ENCODE measurements at places on chromosomes 1 and 21.

- no peak for DNase-seq
Observed at GRCh38 chr1:28062806-28063205, 25.6 kb downstream of the EYA3 start.

GRCh38 chr1:44275991-44276405 is 62.7 kb downstream of the DMAP1 start:
- peak; percentile 62 for DNase-seq

DNA sequence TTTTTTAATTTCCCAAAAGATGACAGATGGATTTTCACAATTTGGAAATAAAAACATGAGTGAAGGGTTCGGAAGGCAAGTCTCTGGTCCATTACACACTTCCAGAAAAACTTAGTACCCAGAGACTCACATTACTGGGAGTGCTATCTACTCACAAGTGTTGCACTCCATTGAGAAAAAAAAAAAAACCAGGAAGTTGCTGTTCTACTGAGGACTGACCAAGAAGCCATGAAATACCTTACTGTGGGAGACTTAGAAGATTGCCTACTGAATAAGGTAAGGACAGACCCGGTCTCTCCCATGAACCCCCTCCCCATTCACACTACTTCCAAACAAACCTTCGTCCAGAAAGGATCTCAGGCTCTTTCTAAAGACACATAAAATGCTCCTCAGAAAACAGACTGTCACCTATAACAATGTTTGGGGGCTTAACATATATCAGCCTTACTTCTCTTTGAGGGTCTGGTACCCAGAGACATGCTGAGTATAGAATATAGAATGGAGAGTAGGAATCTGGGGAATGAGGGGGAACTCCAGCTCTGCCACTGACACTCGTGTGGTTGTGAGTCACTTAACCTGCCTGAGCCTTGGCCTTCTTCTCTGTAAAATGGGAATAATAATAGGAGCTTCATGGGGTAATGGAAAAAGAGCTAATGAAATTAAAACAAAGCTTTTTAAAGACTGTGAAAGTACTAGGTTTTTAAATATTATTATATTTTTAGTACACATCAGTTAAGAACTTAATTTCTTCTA is 1.4 kb downstream of the MAB21L3 start:
- no peak for DNase-seq

DNA sequence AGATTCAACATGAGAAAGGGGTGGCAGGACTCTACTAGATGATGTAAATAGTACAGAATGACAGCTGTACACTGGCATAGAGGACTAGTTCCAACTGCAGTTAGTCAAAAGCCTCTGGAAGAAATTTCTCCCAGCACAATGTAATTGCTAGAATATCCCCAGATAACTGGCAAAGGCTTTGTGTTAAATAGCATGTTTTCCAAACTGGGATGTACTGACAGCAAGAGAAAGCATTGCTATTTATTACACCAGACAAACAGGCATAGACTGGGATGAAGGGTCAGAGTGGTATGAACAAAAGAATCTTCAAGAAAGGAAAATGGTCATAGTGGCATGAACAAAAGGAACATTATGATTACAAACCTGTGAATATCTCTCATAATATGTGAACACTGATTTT is 115.9 kb upstream of the CXADR start:
- DNase-seq, result no peak

DNA sequence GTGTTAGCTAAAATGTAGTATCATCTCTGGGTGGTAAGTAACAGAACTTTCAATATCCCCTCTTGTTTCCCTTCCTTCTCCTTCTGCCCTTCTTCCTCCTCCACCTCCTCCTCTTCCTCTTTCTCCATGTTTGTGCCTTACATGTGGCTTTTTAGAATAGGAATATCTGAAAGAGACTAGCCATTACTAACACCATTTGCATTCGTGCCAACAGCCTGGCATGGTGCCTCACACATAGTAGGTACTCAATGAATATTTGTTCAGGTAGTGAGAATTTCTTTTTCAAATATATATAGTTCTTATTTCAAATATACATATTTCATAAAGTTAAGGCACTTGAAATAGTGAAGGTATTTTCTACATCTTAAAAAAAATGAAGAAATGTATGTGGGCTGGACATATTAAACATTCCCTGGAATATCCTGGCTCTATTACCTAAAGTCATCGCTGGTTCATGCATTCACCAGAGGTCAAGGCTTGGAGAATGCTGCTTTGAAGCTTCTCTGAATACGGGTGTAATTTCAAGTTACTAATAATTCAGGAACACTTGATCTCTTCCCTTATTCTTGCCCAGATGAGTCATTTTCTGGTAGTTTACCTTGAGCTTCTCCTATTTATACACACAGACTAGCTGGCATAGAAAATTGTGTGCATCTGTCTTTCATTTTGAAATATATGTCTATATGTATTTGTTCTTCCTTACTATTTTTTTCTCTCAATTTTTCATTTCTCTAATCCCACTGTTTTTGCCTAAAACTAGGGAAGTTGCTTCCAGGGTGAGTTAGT is 319.4 kb downstream of the TGFB2 start:
- DNase-seq, result no peak

- no peak for DNase-seq
Observed at GRCh38 chr1:217311766-217312165, 319.1 kb downstream of the GPATCH2 start.

DNA sequence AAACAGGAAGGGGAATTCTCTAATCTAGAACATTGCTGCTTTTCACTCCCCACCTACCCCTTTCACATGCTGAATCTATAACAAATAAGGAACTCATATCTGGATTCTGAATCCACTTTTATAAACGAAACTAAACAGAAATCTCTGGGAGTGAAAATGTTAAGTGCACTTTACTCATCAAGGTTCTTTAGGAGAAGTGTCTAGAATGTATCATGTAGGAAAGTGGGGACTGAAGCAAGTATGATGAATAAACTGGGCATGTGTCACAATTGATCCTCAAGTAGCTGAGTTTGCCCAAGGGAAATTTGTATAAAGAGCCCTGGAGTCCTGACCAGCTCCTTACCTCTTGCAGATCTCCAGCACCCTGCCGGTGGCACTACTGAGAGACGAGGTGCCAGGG is 19.8 kb downstream of the AVPR1B start:
- no peak for DNase-seq

DNA sequence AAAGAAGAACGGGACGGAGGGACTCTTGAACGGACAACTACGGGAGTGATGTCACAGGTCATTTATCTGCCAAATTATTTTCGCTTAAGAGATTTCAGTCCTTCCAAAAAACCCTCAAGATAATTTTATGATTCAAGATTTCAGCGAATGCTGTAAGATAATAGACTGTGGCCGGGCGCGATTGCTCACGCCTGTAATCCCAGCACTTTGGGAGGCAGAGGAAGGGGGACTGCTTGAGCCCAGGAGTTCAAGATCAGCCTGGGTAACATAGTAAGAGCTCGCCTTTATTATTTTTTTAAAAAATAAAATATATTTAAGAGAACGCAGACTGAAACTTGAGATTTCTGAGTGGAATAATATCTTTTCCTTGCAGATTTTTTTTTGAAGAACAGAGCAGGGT is 609 bp downstream of the RWDD2B start:
- no peak for DNase-seq

DNA sequence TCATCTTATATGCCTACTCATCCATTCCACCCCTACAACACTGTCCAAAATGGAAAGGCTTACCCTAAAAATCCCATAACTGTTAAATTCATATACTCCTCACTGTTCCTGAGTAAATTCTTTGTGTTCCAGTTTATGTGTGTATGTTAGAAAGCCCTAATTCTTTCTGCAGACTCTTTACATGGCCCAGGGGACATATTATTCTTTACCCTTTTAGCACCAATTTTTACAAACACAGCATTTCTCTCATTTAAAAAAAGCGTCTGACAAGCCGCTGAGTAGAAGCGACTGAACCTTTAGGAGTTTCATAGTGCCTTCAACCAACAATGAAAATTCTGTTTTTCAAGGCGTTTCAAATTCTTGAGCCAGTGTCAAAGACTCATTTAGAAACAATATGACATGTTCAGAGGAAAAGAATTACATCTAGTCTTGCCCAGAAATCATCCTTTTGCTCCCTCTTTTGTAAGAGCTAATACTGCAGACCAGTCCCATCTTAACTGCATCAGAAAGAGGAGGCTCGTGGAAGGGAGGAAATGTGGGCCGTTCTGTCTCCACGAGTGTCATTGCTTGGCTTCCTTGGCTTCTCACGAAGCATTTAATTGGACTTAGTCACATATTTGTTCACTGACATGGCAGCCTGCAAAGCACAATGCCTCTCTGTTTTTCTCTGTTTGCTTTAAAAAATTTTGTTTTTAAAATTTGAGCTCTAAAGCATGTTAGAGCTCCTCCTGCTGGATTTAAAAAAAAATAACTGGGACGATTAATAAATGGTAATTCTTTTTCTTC is 21.3 kb upstream of the C1orf105 start:
- DNase-seq, result no peak

Data from NCI-H2107 (cell line).